ENCODE measurements at places on chromosomes 6 and 20.

DNA sequence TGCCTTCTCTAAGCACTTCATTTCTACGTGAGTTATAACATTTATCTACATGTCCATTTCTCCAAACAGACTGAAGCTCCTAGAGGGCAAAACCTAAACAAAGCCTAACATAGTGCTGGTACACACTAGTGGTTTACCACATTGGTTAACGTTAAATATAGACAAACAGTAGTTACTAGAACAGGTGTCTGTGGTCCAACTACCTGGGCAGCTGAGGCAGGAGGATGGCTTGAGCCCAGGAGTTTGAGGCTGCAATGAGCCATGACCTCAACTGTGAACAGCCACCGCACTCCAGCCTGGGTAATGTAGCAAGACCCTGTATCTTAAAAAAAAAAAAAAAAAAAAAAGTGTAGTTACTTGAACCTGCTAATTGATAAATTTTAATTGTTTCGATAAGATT, 26.5 kb downstream of the PTPRK start:
- DNase-seq, result no peak

GRCh38 chr20:61744691-61745396, 320.8 kb downstream of the TAF4 start:
- DNase-seq, result no peak

GRCh38 chr20:61345656-61346055, 93.6 kb downstream of the CDH4 start:
- peak; percentile 61 for DNase-seq

- DNase-seq, result no peak
Observed at GRCh38 chr6:163323705-163324104, 90.8 kb upstream of the QKI start.

- DNase-seq, result no peak
Observed at GRCh38 chr6:157663261-157663660, 159.8 kb upstream of the SNX9 start.

- no peak for DNase-seq
Observed at GRCh38 chr20:38184101-38184500, 19.0 kb upstream of the TGM2 start.

GRCh38 chr6:90764001-90764400, 177.1 kb upstream of the MAP3K7 start:
- DNase-seq, result no peak

DNA sequence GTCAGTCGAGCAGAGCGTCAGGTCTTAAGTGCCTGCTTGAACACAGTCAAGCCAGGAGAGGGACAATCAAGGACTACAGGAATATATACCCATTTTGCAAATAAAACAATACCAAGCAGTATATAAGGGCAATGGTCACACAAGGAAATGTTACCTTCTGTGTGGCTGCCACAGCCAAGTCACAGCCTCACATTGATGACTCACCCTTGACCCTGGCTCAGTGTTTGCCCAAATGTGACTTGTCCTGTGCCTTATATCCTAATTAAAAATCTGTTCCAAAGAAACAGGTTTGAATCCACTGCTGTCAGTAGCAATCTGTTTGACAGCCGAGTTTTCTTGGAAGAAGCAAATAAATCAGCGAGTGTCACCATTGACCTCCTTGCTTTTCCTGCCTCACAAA, 34.3 kb downstream of the C6orf89 start:
- no peak for DNase-seq

GRCh38 chr6:69423785-69424184, 373.0 kb downstream of the LMBRD1 start:
- DNase-seq, result no peak

DNA sequence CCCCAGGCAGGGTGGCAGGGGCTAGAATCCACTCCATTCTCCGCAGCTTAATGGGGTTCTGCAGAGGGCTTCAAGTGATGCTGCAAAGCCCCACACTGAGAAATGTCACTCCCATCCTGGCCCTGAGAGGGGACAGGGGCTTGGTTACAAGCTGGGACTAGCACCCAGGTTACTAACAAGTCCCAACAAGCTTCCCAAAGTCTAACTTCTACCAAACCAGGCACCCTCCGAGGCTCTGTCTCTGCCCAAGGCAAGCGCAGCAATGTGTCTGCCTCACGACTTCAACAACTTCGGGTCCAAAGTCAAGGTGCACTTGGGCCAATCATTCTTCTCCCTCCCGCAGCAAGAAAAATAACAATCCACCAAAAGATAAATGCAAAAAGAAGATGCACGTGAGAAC, 45.6 kb downstream of the NFATC2 start:
- no peak for DNase-seq

DNA sequence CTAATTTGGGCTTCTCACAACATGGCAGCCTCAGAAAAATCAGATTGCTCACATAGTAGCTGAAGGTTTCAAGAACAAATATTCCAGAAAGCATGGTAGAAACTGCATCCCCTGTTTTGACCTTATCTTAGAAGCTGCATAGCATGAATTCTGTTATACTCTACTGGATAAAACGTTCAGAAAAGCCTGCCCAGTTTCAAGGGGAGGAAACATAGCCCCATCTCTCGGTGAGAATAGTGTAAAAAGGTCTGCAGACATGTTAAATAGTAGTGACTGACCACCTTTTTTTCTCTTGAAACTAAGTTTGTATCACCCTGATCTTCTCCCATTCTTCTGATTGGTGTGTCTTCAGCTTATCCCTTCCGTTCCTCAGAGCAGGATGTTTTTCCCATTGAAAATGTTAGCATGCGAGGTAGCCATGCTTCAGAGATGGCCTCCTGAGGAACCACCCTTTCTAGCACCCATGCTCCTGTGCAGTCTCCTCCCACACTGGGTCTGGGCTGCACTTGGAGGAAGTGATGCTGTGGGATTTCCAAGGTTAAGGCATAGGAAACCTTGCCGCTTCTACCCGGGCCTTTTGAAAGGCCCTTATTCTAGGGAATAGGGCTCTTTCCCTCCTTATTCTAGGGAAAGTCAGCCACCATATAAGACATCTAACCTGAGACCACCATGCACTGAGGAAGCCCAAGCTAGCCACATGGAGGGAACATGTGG, 50.1 kb downstream of the MARCKS start:
- DNase-seq, result no peak

- DNase-seq, result no peak
Observed at GRCh38 chr20:3543901-3544507, 73.2 kb downstream of the ATRN start.

- no peak for DNase-seq
Observed at GRCh38 chr6:164130151-164130550, 715.6 kb downstream of the QKI start.

DNA sequence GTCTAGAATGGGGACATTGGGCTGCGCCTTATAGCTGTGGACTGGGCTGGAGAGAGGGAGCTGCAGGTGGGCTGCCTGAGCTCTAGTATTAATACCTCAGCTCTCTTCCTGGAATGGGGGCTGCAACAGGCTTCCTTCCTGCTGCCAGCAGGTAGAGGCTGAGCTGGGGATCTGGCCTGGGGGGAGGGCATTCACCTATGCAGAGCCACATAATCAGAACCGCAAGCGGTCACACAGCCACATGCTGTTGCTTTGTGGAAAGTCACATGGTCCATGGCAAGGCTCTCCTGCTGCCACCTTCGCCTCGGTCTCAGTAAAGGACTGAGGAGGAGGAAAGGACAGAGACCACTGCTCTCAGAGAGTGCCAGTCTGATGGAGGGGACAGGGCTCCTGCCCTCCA, 35.7 kb downstream of the ITPR3 start:
- DNase-seq, result peak; percentile 56

GRCh38 chr6:38676236-38676973, 26.5 kb downstream of the GLO1 start:
- DNase-seq, result no peak

DNA sequence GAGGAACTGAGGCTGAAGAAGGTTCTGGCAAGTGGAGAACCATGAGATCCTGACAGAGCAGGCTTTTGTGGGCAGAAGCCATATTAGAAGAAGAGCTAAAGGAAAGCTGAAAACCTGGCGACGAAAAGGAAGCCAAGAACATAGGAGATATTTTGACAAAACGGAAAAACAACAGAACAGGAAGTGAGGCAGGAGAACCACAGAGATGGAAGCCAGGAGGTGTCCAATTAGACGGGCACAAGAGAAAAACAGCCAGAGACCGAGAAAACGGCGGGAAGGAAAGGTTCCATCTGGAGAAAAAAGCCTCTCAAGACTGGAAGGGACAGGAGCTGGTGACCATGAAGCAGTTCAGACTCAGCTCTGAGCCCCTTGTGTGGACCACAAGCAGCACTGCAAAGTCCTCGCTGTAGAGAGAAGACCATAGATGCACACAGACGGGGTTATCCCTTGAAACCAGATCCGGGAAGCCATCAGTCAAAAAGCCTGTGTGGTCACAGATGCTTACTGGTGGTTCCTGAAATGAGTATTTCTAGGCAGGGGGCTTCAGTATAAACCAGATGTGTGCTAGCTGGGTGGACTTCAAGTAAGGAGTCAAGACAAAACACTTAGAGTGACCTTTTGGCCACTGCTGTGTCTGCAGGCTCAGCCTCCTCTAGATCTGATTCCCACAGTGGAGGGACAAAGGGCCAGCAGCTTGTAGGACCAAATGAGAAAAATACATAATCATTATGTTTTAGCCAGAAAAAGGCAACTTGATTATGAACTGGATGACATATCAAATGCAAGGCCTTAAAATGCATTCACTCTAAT, 30.7 kb downstream of the SSR1 start:
- no peak for DNase-seq

DNA sequence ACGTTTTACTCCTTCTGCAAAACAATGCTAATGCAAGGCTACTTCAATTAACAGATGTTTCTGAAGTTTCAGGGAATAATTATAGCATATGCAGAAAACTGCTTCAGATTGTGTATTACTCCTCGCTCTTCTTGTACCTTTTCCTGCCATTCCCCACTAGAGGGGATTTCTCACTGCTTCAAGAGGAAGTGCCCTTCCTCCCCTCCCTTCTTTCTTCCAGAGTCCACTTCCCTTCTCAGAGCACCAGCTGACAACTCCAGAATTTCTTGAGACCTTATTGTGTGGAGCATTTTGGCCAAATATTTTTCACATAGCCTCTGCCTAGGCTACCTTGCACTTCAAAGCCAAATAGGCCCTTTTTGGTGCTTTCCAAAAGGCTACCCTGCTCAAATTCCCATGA, 12.7 kb upstream of the MCUR1 start:
- no peak for DNase-seq

DNA sequence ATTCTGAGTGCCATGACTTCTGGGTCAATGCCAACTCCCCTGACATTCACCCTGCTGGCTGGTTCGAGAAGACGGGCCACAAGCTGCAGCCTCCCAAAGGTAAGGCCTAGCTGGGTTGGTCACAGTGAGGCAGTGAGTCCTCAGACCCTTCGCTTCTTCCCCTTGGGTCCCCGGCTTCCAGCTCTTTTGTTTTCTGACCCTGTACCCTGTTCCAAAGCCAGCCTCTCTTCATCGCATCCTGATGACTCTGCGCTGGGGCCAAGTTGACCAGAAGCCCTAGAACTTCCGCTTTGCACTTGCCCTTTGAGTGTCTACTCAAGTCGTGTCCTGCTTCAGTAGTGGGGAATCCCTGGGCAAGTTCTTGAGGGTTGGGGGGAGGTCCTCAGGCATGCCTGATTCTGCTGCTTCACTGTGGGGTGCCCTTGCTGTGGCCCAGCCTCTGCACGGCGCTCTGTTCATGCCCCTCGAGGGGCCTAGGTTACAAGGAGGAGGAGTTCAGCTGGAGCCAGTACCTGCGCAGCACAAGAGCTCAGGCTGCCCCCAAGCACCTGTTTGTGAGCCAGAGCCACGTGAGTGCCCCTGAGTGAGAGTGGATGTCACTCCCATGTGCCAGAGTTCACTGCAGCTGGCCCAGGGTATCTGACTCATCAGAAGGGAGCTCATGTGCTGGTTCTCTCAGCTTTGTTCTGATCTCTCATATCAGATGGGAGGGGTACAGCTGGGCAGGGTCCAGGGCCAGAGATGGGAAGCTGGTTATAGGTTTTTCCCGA, 23.0 kb downstream of the L3MBTL1 start:
- DNase-seq, result no peak

DNA sequence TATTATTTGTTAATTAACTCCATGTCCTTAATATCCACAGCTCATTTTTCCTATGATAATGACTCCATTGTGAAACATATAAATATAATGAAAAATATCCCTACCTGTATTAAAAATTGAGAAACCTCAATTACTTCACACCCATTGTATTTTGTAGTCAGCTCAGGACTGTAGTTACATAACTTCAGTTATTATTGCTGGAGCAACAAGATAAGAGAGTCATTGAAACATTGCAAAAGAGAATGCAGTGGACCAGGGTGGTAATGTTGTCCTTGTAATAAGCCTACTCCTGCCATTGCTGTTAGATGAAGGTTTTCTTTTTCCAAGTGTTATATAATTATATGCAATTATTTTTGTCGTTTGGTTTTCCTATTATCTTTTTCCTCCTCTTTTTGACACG, 184.4 kb downstream of the PRL start:
- DNase-seq, result no peak

GRCh38 chr6:31471711-31472110, 26.2 kb upstream of the MICB start:
- DNase-seq, result no peak

GRCh38 chr6:33169291-33170175, 22.7 kb downstream of the COL11A2 start:
- no peak for DNase-seq

DNA sequence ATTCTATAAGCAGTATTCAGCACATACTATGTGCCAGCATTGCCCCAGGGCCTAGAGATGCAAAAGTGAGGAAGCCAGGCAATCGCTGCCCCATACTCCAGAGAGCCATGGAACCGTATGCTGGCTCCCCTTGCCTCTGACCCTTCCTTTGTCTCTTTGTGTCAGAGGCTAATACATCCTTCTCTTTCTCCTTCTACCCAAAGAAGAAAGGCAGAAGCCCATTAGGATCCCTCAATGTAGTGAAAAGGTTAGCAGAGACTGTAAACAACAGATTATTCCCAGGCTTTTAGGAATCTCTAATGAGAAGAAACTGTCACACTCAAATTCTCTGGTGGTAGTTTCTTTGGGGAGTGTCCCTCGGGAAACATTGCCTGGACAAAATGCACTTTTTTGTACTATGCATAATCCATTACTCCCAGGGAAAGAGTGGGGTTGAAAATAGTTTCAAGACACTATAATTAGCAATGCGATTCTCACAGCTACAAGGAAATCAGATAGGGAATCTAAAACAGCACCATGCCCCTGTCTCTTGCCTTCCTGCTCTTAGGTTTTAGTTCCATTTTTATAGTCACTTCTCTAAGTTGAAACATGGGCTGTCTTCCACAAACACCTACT, 325.2 kb upstream of the CNR1 start:
- no peak for DNase-seq

DNA sequence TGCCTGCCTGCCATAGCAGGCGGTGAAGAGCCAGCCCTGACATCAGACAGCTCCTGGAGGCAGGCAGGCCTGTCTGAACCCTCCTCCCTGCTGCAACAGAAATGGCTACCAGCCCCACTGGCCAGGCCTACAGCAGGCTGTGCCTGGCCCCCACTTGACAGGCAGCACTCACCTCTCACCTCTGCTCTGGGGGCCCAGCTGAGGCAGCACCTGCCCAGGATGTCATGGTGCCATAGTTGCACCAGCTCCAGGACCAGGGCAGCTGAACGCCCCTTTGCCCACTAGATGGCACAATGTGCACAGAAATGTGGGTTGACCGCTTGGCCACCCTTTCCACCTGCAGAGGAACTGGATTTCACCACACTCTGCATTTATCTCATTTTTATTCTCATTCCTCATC, 30.6 kb downstream of the MRPL14 start:
- peak; percentile 84 for DNase-seq

- no peak for DNase-seq
Observed at GRCh38 chr20:46261456-46262253, 46.6 kb downstream of the CDH22 start.

- DNase-seq, result no peak
Observed at GRCh38 chr20:1122388-1123315, 4.2 kb downstream of the PSMF1 start.

GRCh38 chr6:1538369-1538768, 71.3 kb upstream of the FOXC1 start:
- DNase-seq, result no peak

Data from iPS-NIHi11 (cell line).